ENCODE measurements at places on chromosomes 7 and 10.

- DNase-seq: no peak
These were observed 79.2 kb upstream of the GNA12 start for GRCh38 chr7:2923291-2923781.

DNA sequence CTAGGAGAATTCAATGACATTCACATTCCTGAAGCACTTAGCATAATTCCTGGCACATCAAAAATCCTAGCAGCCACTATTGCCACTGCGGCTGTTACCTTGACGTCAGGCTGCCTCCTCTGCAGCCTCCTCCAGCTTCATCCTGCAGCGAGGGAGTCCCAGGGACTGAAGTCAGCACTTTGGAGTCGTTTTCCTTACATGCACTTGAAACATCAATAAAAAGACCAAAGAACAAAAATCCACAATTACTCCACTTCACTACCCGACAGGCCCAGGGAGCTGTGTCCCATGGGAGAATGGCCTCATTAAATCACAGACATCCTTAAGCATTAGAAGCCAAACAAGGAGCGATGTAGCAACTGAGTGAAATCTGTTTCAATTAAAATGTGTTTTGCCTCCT, 48.6 kb upstream of the NANOS1 start:
- no peak for DNase-seq

GRCh38 chr7:134058980-134059379, 68.2 kb upstream of the LRGUK start:
- peak; percentile 7 for DNase-seq

DNA sequence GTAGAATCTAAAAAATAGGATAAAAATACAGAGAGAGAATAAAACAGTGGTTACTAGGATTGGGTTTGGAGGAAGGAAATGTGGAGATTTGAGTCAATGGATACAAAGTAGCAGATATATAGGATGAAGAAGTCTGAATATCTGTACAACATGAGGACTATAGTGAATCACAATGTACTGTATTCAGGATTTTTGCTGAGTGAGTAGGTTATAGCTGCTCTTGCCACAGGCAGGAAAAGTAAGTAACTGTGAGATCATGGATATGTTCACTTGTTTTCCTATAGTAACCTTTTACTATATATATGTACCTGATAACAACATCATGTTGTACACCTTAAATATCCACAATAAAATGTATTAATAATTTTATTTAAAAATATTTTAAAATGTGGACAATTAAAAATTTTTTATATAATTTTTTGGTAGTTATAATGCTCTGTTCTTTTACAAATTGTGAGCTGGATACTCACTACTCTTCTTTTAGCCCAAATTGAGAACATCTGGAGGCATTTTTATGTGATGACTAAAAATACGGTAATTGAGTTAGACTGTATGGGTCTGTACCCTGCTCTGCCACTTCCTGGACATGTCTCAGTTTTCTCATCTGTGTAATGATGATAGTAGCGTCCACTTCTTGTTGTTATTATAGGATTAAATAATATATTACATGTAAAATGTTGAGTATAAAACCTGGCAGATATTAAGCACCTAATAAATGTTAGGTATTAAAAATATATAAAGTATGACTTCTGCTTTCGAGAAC, 439.1 kb downstream of the AUTS2 start:
- DNase-seq: no peak

- DNase-seq: no peak
These were observed 48.8 kb downstream of the DAGLB start for GRCh38 chr7:6398943-6399342.

GRCh38 chr7:14817829-14818614, 84.5 kb downstream of the DGKB start:
- DNase-seq: no peak

- DNase-seq: no peak
These were observed 494.3 kb downstream of the AUTS2 start for GRCh38 chr7:70092314-70093204.

Measured in DMS53 (cell line).